ENCODE measurements at places on chromosomes 12 and 14.

DNA sequence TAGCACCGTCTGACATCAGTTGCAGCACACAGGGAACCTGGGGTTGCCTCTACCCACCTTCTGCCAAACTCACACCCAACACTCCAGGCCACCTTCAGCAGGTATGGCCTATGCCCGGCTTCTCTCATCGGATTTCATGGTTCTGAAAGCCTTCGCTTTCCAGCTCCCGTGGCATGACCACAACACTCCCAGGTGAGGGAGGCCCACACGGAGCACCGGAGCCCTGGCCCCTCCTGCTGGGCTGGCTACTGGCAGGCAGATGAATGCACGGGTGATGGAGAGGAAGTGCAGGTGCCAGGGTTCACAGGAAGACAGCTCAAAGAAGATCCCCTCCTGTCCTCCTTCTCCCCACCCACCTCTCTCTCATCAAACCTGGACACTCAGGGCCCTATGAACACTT, 37.2 kb downstream of the CACNA2D4 start:
- peak; percentile 37 for DNase-seq

DNA sequence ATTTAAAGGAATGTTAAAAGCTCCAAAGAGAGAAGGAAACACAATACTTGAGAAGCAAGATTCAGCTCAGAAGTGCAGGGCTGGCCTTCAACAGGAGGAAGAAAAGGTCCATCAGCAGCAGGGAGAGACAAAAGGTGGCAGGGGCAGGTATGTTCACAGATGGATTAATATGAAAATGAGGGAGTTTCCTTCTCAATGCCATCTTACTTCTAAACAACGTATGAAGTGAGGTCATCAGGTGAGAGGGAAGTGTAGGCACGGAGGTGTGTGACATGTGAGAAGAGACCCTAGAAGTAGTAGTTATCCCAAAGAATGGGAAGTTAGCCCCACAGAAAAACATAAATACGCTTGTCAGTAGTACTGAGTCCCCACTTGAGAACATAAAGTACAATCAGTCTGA, 122.5 kb downstream of the CCER1 start:
- DNase-seq: no peak

DNA sequence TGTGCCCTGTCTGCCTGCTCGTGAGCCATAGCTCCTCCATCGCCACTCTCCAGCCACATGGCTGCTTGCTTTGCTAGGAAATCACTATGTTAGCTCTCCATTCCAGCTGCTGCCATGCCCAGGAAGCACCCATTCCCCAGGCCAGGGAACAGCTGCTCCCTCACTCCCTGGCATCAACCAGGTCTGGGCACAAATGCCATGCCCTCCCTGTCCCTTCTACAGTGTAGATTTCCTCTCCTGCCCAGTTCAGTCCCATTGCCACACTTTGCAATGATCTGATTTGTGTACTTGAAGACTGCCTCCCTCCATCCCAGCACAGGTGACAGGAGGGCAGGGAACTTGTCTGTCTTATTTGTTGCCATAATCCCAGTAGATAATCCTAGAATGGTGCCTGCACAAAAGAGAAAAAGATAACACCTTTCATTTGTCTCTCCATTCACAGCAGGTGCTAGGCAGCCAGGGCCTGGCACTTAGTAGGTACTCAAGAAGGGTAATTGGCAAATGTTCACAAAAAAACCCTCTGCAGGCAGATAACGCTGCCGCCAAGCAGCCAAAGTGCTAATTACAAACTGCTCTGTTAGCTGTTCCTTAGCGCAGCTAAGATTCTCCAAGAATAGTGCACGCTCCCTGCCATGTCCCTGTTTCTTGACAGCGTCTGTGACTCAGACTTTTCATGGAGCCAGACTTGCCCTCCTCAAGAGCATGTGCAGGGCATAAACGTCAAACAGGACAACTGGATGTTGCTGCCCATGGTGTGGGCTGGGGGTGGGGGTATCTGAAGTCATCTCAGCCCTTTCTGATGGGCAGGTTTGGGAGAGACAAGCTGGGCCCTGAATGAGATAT, 69.1 kb downstream of the ARL6IP4 start:
- no peak for DNase-seq

DNA sequence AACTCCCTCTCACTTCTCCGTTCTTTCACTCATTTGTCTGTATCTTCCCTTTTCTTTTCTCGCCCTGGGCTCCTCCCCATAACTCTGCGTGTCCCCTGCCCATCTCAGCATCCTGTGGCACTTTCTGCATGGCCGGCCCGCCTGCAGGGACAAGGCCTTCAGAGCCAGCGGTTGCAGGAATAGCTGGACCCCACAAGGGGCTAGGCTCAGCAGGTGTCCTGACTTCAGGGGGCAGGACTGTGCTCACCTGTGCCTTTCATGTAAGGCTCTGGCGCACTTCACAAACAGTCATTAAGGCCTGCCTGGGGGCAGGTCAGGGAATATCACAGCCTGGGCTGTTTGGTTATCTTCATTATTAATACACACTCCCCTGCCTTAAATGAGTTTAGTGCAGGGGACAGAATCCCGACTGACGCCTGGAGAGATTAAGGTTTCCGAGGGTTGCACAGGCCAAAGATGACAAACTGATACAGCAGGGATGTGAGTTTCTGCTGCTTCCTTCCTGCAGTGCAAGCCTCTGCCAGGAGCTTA, 768.8 kb upstream of the TBX3 start:
- peak; percentile 60 for DNase-seq

DNA sequence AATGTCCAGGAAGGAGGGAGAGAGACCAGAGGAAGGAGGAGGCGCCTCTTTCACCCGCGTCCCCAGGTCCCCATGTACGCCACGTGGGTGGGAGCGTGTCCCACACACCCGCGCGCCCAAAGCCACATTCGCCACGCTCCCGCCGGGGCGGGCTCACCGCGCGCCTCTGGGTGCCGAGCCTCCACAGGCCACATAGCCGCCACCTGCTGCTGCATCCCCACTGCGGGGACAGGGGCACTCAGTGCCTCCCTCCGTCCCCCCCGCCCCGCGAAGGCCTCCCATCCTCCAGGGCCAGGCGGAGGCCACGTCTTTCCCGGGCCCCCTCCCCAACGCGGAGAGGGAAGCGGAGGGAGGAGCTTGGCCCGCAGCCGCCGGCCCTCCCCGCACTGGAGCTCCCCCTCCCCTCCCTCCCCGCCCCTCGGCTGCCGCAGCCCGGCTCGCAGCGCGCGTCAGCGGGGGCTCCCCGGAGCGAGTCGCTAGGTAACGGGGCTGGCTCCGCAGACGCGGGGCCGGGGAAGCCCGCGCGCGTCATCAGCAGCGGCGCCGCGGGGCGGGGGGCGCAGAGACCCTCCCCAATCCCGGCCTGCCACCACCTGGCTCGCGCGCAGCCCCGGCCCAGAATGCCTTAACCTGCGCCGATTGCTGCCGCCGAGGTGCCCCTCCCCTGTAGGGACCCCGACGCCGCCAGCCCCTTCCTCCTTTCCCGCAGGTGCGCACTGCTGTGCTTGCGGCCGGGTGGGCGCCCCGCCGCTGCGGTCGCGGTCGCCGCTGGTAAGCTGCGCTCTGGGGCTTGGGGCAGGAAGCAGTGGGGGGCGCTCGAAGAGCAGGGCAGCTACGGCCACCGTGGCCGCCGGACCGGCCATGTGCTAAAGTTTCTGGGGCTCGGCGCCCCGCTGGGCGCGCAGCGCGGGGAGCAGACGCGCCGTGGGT, 536 bp upstream of the TUNAR start:
- DNase-seq: peak; percentile 78

DNA sequence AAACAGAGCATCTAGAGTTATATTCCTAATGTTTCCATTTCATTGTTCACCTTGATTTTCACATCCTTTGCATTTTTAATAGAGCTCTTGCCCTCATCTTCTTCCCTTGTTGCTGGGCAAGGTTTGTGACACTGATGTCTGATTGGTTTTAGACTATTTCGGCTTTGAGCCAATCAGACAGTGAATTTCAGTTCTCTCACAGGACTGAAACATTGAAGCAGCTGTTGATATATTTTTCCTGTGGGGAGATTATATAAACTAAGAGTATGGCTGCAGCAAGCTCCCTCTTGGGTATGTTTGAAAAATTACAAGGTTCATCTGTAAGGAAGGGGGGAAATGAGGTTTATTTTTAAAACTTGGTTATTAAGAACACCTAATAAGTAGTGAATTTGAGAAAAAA, 51.2 kb downstream of the ATF7IP start:
- DNase-seq: peak; percentile 50

DNA sequence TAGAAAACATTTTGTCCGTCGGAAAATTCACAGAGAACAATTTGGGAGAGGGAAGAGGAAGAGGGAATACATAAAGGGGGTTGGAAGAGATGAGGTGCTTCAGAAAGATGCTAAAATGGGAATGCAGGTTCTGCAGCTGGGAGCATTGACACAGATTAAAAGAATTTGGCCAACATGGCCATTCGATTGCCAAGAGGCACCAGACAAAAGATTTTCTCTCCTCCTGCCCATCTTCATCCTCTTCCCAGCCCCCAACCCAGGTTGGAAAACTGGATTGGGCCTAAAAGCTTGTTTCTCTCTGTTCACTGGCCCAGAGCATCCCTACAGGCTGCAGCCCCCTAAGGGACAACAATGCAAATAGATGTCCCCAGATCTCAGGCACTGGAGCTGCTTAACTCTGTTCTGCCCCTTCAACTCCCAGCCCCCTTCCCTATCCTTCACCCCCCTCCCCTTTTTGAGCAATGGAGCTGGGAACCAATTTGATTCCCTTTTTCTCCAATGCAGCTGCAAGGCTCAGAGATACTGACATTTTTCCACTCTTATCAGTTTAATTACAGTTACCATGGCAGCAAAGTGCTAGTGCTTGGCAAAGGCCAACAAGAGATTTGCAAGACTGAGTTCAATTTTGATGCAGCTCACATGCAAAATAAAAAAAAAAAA, 1.9 kb downstream of the LMO3 start:
- DNase-seq: peak; percentile 74

- DNase-seq: no peak
Measured at GRCh38 chr12:59828521-59828920, 232.7 kb downstream of the SLC16A7 start.

GRCh38 chr12:109863847-109864712, 16.3 kb downstream of the GLTP start:
- no peak for DNase-seq

- DNase-seq: no peak
Measured at GRCh38 chr14:49860988-49861698, 8.6 kb upstream of the NEMF start.

DNA sequence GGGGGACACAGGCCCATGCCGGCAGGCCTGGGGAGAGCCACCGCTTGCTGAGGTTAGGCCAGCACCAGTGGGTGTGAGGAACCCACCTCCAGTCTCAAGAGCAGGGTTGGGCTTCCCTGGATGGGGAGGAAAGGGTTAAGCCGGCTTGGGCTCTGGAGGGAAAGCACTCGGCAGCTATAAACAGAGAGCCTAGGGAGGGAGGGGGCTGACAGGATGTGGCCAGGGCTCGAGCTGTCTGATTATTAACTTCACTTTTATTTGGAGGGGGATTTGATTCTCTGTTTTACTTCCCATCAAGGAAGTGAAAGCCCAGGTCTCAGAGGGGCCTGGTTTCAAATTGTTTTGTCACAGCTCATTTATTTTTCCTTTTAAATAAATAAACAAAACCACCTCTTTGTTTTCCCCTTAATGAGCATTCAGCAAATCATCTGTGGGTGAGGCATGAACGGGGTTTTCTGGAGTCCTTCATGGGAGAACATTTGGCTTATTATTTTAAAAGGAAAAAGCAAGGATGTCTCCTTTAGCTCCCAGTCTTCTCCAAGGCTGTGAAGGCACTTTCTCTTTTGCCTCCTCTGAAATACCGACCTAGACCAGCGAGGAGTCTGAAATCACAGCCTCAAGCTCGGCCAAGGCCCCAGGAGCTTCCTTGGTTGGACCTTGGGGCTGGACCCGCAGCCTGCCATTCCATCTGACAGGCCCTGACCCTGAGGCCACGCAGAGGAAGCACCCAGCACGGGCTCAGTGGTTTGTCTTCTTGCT, 21.9 kb upstream of the ZFP36L1 start:
- DNase-seq: peak; percentile 64

DNA sequence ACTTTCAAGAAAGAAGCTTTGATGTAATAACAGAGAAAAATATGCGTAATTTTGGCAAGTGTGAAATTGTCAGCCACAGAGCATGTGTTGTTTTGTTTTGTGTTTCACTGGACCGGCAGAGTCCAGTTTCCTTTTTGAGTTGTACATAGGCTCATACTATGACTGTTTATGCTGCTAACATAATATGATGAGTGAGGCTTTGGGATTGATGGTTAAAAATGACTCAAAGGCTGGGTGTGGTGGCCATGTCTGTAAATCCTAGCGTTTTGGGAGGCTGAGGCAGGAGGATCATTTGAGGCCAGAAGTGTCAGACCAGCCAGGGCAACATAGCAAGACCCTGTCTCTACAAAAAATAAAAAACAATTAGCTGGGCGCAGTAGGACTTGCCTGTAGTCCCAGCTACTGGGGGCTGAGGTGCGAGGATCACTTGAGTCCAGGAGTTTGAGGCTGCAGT, 487.9 kb downstream of the PCNX1 start:
- DNase-seq: no peak

DNA sequence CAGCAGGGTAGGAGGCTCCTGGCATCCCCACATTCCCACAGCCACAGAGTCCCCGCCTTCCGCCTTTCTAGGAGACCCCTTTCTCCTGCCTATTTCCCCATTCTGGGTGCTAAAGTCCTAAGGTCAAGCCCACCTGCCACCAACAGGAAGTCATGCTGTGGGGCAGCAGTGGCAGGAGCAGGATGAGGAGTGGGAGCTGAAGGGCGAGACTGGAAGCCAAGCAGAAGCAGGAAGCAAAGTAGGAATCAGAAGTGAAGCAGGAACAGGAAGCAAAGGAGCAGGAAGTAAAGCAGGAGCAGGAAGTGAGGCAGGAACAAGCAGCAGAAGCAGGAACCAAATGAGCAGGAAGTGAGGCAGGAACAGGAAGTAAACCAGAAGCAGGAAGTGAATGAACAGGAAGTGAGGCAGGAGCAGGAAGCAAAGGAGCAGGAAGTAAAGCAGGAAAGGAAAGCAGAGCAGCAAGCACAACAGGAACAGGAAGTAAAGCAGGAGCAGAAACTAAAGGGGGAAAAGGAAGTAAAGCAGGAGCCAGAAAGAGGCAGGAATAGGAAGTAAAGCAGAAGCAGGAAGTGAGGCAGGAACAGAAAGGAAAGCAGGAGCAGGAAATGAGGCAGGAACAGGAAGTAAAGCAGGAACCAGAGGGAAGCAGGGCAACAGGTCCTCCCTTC, 38.3 kb upstream of the RIMBP2 start:
- no peak for DNase-seq

- DNase-seq: no peak
Measured at GRCh38 chr12:124216966-124217365, 77.9 kb upstream of the RFLNA start.

- DNase-seq: no peak
Measured at GRCh38 chr12:128804762-128805161, 19.0 kb downstream of the SLC15A4 start.

DNA sequence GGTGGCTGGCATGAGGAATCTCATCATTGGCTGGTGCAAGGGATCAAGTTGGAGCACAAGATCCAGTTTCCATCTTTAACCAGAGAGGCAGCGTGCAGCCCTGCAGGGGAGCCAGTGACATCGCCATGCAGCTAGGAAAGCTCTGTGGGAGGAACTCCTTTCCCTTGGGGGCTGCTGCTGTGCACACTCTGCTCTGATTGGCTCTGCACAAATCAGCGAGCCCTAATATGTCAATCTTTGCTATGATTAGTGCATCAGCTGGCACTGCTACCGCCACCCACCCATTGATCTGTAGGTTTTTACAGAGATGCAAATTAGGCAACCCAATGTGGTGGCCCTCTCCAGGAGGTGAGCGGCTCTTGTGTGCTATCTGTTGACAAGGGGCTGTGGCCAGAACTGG, 262.6 kb downstream of the PCNX1 start:
- no peak for DNase-seq

- DNase-seq: no peak
Measured at GRCh38 chr12:71558445-71558844, 105.2 kb downstream of the ZFC3H1 start.

- DNase-seq: no peak
Measured at GRCh38 chr12:76611533-76611932, 52.0 kb upstream of the OSBPL8 start.
